Breast epithelium (tissue), 4 donors: ENCODE measurements at places on chromosomes 2 and 18. TPM values are rescaled to one million over a fixed set of nuclear protein-coding genes. Genes with fewer than 3 reads are reported as not detected.

Gene IL36A
- total RNA-seq, result not detected

Gene CERKL
- total RNA-seq, result 0.29 TPM

Gene ATOH8
- 20.8 TPM for total RNA-seq

Gene CSRNP3
- total RNA-seq, result 1.4 TPM

Gene DLGAP1
- 5.2 TPM for total RNA-seq

Gene GPR17
- not detected for total RNA-seq

Gene RAB6C
- total RNA-seq, result 3.2 TPM

Gene TMEM198
- total RNA-seq, result 1.6 TPM

Gene MMADHC
- 84.2 TPM for total RNA-seq

Gene SAP130
- 7.5 TPM for total RNA-seq

Gene RPL37A
- 1,692 TPM for total RNA-seq
